ENCODE measurements at places on chromosomes 4 and X.

GRCh38 chr4:108651014-108651791 lies 804 bp downstream of the OSTC start:
- no peak for DNase-seq

- DNase-seq, result no peak
These were observed 9.6 kb upstream of the PPP3CA start for GRCh38 chr4:101356928-101357327.

GRCh38 chr4:122576261-122577188 lies 44.3 kb downstream of the IL21 start:
- DNase-seq, result peak; percentile 15

GRCh38 chr4:118395057-118395644 lies 42.3 kb upstream of the PRSS12 start:
- no peak for DNase-seq

DNA sequence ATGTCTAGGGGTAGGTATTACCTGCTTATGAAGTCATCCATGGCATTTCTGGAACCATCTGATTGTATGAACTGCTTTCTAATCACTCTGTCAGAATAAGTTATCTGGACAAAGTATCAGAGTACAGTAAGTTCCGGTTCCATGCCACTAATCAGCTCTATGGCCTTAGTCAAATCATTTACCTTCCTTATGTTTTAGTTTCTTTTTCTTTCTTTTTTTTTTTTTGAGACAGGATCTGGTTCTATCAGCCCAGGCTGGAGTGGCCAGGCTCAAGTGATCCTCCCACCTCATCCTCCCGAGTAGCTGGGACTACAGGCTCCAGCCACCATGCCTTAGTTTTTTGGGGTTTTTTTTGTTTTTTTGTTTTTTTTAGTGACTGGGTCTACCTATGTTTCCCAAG lies 11.5 kb downstream of the XIAP start:
- DNase-seq, result no peak

DNA sequence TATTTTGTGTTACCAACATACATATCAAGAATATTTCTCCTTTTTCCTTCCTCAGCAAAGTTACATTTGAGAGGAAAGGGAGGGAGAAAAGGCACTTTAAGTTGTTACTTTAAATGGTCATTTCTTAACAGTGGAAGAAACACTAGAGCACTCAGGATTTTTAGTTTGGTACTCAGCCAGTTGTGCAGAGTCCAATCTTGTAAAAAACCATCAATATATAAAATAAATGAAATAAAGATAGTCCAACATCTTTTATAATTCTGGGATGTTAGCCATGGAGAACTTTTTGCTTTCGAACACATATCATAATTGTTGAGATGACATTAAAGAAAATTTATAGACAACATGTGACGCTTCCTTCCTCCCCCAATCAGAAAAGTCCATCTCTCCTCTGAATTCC lies 253.8 kb downstream of the QDPR start:
- no peak for DNase-seq

DNA sequence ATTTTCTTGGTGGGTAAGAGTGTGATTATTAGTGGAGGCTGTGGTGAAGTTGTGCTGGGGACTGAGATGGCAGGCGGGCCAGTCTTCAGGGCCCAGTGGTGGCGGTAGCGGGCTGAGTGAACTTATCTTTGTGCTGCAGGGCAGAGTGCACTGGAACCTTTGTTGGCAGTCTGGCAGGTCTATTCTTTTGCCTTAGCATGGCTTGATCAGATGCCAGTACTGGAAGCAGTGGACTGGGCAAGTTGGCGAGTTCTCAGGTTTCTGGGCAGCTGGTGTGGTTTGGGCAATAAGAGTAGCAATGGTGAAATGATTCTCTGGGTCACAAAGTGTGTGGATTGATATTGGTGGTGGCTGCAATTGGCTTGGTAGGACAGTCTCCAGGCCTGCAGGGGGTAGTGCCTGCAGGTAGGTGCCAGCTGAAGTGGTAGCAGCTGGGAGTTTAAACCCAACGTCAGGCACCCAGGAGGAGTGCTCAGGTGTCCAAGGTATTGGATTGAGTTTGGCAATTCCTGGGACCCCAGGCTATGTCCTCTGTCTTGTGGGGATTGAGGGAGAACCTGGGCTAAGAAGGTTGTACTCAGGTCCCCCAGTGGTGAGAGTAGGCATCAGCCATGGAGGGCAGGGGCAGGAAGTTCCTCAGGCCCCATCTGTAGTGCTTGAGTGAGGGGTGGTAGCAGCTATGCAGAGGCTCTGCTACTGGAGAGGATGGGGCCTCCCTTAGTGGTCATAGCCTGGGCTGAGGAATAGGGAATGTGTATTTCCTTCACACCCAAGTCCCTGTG lies 34.9 kb upstream of the SLC25A14 start:
- no peak for DNase-seq

DNA sequence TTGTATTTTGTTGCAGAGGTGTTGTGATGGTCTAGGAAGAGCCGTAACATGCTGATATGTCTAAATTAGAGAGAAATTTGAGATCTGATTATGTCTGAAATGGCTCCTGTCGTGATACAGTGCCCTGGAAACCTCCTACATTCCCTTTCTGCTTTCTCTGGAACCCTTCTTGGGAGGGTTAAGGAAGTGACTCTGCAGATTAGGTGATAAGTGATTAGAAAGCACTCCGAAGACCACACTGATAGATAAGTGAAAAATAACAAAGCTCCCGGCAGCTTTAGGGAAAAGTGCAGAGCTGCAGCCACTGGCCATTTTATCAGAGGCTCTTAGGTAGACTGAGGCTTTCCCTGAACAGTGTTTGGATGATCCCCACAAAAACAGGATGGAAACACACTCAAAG lies 110.6 kb downstream of the MGST2 start:
- no peak for DNase-seq

DNA sequence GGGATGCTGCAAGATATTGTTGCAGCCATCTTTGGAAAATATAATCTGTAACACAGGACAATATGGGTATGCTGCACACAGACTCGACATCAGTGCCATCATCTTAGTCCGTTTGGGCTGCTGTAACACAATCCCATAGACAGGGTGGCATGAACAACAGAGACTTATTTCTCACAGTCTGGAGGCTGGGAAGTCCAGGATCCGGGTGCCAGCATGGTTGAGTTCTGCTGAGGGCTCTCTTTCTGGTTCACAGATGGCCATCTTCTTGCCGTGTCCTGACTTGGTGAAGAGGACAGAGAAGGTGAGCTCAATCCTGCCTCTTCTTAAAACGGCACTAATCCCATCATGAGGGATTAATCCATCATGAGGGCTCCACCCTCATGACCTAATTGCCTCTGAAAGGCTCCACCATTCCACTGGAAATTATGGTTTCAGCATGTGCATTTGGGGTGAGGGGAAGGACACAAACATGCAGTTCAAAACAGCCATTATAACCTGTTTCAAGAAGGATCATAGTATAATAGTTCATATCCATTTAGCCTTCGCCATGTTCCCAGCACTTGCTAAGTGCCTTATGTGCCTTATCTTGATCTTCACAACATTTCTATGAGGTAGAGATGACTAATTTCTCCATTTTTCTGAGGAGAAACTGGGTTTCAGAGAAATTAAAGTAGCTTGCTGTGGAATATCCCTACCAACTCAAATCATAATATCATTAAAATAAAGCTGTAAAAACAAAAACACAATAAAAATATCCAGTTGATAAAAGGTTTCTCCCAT lies 27.9 kb upstream of the SPP1 start:
- no peak for DNase-seq

DNA sequence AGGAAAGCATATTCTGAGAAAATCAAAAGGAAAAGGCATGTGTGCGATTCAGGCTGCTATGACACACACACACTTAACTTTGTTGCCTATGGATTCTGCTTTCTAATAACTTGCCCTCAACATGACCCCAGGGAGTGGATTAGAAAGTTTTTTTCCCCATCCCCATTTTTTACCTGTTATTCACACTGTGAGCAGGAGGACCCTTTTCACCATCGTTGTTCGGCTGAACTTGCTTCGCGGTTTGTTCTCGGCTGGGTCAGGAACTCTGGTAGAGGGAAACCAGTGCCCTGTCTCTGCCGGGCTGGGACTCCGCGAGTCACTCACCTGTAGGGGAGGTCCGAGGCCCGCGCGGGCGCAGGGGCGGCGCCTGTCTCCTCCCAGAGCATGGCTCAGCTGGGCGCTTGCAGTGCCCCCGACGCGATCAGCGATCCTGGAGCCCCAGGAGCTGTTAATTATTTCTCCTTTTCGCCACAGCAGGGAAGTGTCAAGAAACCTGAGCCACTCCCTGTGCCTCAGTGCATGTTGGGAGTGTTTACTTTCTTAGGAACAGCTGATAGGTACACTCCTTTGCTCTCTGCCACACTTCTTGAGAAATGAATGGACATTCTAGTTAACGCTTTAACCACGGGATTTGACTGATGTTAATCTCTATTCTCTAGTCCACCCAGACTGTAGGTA lies at the start of gene RASSF6:
Gene RASSF6 (minus strand): TSS at position 322 of the 678 bp plus-strand sequence. CDS start 8,641 bp downstream, outside the sequence.
- DNase-seq, result peak; percentile 79
